Activated CD8-positive, alpha-beta memory T cell treated with anti-CD3 and anti-CD28 coated beads for 4 hours (primary cell): ENCODE measurements at places on chromosomes 5 and 9.
A peak's percentile ranks its signal among the peaks of the same experiment; 100 is the strongest.

GRCh38 chr5:156534906-156535485 lies 208.0 kb downstream of the SGCD start:
- no peak for DNase-seq

GRCh38 chr9:123814496-123814895 lies 115.4 kb downstream of the DENND1A start:
- DNase-seq, result no peak

DNA sequence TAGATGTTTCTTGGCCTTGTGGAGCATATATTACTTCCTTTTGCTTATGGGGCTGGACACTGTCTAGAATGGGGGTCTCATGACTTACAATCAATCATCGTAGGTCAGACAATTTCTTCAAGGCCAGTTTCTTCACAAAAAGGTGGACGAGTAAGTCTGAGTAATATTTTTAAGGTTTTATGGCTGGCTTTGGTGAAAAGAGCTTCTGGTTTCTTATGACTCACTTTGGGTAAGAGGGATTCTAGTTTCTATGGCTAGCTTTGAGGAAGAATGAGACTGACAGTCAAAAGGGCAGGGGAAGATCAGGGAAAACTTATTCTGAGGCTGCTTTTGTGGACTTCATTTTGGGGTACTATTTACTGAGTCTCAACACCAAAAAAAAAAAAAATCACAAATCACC lies 2067.2 kb upstream of the C9orf72 start:
- no peak for DNase-seq

GRCh38 chr9:135908093-135908753 lies 877 bp upstream of the CAMSAP1 start:
- no peak for DNase-seq

DNA sequence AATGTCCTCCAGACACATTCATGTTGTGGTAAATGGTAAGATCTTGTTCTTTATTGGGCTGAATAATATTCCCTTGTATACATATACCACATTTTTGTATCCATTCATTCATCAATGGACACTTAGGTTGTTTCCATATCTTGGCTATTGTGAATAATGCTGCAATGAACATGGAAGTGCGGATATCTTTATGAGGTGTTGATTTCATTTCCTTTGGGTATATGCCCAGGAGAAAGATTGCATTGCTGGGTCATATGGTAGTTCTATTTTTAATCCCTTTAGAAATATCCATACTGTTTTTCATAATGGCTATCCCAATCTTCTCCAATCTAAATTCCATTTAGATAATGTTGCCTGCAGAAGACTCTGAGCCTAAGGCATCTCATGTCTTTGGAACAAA lies 78.0 kb upstream of the TNC start:
- DNase-seq, result no peak

- no peak for DNase-seq
Measured at GRCh38 chr9:116233160-116233530, 79.6 kb downstream of the PAPPA start.

- no peak for DNase-seq
Measured at GRCh38 chr5:133843911-133844310, 124.5 kb downstream of the C5orf15 start.

DNA sequence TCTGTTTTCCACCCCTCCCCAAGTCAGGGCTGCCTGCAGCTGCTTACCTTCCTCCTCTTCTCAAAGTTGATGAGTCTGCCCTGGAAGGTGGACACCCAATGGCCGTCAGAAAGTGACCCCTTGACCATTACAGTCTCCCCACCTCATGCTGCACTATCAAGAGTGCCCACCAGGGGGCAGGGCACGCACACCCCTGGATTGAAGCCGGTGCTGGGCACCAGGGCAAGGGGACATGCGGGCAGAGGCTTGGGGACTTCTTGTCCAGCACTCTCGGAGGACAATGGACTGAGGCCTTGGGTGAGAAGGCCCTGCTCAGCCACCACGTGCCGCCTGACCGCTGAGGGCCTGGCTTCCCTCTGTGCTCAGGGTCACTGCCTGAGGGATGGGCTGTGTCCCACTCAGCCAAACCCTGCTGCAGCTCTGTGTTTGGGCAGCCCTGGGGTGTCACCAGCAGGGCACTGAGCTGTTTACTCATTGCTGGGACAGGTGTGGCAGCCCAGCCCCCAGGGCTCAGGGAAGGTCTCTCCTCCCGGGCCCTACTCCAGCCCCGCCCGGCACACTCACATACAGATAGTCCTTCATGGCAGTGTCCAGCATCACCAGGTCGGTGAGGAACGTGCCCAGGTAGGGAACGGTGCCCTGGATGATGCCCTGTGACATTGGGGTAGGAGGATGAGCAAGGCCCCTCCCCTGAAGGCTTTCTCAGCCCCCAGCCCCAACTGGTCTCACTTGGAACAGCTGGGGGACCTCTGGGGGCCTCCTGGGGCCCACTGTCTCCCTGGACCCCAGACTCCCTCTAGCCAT lies 17.7 kb downstream of the RALGDS start:
- DNase-seq, result no peak

- no peak for DNase-seq
Measured at GRCh38 chr9:3733039-3733408, 207.2 kb upstream of the RFX3 start.

DNA sequence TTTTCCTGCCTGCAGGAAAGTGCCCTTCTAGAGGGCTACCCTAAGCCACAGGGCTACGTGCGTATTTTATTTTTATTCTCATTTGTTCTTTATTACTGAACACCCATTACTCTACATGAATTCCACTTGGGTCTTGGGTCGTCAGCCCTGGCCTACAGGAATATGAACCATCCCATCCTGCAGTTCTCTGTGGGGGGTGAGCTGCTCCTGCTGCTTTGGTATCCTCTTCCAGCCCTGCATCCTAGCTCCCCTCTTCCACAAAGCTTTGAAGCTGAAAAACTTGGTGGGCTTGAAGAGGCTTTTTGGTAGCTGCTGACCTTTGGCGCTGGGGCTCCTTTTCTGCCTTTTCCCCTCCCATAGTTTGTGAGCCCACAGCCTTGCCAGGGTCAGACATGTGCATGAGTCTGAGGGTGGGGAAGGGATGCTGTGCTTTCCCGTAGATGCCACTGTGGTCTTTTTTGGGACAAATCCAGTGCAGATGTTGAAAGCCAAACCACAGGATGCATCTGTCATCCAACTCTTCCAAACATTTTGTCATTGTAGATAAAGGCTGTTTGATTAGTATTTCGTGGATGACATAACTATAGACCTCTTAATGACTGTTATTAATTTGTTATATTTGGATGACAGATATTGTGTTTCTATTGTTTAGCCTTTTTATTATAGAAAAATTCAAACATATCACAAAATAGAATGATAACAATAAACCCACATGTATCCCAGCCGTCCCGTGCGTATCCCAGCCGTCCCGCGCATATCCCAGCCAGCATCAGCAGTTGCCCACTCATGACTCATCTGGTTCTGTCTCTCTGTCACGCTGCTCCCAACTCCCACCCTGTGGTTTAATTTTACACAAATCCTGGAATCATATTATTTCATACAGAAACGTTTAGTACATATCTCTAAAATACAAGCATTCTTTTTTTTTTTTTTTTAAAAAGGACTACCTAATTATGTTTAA lies 43.9 kb downstream of the SLC46A2 start:
- no peak for DNase-seq

DNA sequence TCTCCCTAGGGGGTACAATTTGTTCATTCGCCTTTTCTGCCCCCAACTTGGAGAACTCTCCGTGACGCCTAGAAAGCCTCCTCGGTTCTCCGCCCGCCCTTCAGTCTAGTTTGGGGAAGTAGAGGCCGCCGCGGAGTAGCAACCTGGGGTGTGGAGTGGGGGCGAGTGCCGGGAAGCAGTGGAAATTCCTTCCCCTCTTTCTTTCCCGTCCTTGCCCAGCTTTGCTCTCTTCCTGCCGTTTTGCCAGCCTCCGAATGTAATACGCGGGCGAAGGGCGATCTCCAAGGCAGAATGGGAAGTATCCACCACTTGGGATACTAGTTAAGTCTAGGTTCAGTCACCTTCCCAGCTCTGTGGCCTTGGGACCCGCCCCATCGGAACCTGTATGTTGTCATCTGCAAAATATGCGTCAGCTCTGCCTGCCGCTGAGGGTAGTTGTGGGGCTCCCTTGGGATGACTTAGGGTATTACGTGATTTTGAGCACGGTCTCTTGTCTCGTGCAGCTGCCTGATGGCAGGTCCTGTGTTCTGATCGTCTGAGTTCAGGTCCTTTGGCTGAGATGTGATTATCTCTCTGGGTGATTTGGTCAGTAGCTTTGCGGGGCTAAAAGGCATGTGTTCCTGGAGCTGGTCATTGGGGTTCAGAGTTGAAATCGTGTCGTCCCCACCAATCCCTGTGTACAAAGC lies 724 bp downstream of the PAM start:
- DNase-seq, result peak; percentile 58

GRCh38 chr5:107021575-107021974 lies 649.2 kb downstream of the EFNA5 start:
- no peak for DNase-seq

DNA sequence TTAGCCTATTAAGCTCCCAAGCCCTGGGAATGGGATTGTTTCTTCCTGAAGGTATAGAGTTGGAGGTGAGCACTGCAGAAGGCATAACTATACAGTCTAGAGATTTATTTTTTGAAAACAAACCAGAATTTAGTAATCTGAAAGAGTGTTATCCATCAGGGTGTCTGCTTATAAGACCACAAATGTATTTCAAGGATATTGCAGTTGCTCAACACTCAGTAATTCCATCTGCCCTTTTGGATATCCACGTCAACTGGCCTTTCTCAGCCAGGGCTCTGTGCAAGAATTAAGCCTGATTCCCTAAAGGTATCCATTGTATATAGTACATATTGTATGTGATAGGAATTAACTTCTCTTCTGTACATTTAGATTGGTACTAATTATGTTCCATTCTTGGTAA lies 15.0 kb upstream of the IL31RA start:
- DNase-seq, result no peak

DNA sequence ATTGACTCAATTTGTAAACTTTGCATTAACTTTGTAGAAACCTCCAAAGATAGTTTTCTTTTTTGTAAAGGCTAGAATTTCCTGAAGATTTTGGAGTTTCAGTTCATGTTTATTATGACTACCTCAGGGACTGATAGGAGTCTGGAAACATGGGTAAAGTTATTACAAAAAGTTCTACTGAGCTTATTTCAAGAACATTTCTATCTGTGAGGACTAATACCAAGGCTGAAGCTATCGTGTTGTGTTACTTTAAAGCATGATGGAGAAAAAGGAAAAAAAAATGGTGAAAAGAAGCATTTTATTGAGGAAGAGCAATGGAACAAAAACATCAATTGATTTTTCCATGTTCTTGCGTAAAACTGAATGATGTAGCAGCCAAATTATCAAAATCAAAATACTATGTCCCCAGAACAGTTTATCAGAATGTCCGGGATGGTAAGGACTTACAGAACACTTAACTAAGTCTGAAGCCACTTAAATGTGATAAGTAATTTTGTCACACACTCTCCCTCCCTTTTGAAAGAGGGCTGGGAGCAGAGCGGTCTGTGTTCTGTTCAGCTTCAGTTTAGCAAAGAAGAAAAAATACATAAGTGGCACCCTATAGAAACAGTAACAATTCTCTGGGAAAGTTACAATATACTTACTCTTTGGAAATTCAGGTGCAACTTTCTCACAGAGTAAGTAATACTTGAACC lies 25.1 kb upstream of the VCAN start:
- DNase-seq, result no peak

- DNase-seq, result no peak
Measured at GRCh38 chr9:4116723-4117460, 183.0 kb downstream of the GLIS3 start.

GRCh38 chr5:10333154-10334006 lies 20.1 kb upstream of the MARCHF6 start:
- DNase-seq, result no peak

GRCh38 chr9:125966959-125967711 lies 220.0 kb downstream of the PBX3 start:
- no peak for DNase-seq

- DNase-seq, result no peak
Measured at GRCh38 chr5:39226100-39226451, 6.7 kb upstream of the FYB1 start.

GRCh38 chr5:73693573-73694061 lies 67.6 kb downstream of the ARHGEF28 start:
- no peak for DNase-seq

GRCh38 chr5:10367579-10367978 lies 14.1 kb downstream of the MARCHF6 start:
- no peak for DNase-seq

DNA sequence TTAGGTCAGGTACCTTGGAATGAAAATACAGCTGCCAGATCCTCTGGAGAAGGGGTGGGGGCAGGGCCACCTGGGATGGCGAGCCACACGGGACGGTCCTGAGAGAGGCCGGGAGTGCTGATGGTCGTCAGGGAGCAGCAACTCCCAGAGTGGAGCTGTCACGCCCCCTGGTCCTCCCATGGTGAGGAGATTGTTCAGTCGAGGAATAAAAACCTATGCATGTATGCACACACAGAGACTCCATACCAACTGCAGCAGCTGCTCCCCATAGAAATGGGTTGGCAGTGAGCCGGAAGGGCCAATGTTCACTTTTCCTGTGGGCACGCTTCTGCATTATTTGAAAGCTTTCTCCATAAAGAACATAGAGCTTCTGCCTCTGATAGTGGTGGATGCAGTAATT lies 45.2 kb upstream of the SEMA4D start:
- no peak for DNase-seq

GRCh38 chr9:136332482-136332983 lies 5.2 kb downstream of the GPSM1 start:
- DNase-seq, result no peak

- no peak for DNase-seq
Measured at GRCh38 chr5:163489055-163489744, 16.2 kb upstream of the MAT2B start.

DNA sequence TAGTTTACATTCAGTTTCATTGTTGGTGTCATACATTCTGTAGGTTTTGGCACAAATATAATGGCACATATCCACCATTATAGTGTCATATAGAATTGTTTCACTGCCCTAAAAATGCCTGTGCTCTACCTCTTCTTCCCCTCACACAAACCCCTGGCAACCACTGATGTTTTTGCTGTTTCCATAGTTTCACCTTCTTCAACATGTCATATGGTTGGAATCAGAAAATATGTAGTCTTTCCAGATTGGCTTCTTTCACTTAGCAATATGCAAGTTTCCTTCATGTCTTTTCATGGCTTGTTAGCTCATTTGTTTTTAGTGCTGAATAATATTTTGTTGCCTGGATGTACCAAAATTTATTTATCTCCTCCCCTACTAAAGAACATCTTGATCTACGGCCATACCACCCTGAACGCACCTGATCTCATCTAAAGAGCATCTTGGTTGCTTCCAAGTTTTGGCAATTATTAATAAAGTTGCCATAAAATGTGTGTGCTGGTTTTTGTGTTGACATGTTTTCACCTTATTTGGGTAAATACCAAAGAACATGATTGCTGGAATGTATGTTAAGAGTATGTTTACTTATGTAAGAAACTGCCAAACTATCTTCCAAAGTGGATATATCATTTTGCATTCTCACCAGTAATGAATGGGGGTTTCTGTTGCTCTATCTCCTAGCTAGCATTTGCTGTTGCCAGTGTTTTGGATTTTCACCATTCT lies 17.0 kb upstream of the CDK20 start:
- no peak for DNase-seq

GRCh38 chr5:146643776-146644175 lies 127.8 kb upstream of the GPR151 start:
- DNase-seq, result no peak
